Stimulated activated CD4-positive, alpha-beta T cell treated with anti-CD3 and anti-CD28 coated beads, Interleukin-1b, Interleukin-23, amount 100 ng/mL, for 4 hours (primary cell): ENCODE measurements at places on chromosomes 6 and 20.

DNA sequence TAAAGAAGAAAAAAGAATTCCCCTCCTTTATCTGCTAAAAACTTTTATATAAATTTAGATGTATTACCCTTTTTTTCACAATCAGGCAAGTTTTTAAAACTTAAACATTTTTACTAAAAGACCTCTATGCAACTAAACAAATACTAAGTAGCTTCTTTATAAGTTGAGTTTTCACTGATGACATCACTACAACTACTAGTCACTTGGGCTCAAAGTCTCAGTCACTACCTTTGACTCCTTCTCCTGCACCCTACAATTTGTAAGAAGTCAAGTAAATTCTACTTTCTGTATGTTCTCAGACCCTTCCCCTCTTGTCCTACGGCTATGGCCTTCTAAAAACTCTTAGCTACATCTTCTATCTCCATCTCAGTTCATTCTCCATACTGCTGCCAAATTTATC, 11.2 kb downstream of the SUPT3H start:
- DNase-seq, result no peak

DNA sequence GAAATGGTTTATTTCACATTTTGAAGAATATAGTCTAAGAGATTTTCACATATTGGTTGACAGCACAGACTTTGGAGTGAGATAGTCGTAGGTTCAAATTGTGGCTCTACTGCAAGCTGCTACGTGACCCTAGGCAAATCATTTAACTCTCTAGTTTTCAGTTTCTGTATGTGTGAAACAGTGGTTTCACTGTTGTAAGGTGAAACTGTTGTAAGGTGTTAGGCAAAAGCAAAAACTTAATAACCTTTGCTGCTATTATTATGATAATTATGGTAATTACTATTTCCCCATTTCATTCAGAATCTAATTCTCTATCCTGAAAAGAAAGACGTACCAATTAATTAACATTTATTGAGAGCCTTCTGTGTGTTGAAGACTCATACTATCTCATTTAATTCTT, 144.2 kb downstream of the REV3L start:
- no peak for DNase-seq

GRCh38 chr20:19275630-19276071, 63.2 kb downstream of the SLC24A3 start:
- DNase-seq, result no peak

- no peak for DNase-seq
Measured at GRCh38 chr20:52529826-52530225, 338.2 kb upstream of the ZFP64 start.

- no peak for DNase-seq
Measured at GRCh38 chr6:165579151-165579550, 83.9 kb downstream of the PDE10A start.

DNA sequence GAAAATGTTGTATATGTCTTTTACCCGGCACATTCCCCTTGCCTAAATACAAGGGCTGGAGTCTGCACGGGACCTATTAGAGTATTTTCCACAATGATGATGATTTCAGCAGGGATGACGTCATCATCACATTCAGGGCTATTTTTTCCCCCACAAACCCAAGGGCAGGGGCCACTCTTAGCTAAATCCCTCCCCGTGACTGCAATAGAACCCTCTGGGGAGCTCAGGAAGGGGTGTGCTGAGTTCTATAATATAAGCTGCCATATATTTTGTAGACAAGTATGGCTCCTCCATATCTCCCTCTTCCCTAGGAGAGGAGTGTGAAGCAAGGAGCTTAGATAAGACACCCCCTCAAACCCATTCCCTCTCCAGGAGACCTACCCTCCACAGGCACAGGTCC, 11.3 kb upstream of the MAPRE1 start:
- DNase-seq, result no peak

- DNase-seq, result no peak
Measured at GRCh38 chr6:104527761-104528415, 331.8 kb downstream of the HACE1 start.

GRCh38 chr6:36122495-36123269, 7.6 kb upstream of the MAPK13 start:
- no peak for DNase-seq

GRCh38 chr6:13538084-13538483, 36.3 kb upstream of the SIRT5 start:
- DNase-seq, result no peak

DNA sequence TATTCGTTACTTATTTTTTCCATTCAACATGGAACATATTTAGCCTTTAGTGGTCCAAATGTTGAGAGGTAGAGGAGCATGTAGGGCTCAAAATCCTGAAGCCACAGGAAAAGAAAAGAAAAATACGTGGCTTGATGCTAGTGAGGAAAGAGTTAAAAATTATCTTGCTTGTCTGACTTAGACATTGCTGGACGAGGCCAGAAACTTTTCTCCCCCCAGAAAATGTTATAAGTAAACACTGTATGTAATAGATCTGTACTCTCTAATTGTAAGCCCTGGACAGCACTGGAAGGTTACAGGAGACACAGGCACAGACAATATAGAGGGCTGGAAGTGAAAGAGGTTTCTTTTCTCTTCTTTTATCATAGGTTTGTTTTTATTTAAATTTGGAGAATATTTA, 165.6 kb downstream of the ZFP64 start:
- DNase-seq, result no peak

DNA sequence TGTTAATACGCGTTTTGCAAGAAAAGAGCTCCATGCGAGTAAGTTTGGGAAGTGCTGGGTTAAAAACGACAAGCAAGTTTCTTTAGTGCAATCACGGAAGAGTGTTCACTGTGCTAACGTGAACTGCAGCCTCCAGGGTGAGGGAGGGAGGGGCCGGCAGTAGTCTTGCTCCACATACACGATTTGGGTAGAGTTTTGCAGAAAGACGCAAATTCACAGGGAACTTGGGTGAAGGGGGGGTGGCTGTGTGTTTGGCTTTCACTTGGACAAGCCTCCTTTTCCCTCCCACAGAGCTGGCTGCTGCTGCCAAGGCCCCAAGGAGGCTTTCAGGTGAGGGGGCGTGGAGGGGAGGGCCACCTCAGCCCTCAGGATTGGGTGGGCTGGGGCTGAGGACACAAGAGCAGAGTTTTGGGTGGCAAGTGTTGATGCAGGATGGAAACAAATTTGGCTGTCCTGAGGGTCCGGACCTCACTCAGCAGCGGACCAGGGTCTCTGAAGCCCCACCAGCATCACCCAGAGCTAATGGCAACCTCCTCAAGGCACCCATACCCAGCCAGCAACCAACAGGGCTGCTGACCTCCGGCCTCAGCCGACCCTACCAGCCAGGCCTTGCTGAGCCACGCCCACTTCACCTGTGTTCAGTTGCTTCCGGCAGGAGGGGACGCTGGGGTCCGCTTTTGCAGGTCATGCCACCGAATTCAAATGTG, 204.5 kb downstream of the ERMARD start:
- no peak for DNase-seq

- DNase-seq, result no peak
Measured at GRCh38 chr20:23881371-23881770, 1.8 kb upstream of the CST5 start.

- peak; percentile 56 for DNase-seq
Measured at GRCh38 chr6:144104898-144105487, 9.6 kb upstream of the SF3B5 start.
